ENCODE measurements at places on chromosomes 13 and 19.

DNA sequence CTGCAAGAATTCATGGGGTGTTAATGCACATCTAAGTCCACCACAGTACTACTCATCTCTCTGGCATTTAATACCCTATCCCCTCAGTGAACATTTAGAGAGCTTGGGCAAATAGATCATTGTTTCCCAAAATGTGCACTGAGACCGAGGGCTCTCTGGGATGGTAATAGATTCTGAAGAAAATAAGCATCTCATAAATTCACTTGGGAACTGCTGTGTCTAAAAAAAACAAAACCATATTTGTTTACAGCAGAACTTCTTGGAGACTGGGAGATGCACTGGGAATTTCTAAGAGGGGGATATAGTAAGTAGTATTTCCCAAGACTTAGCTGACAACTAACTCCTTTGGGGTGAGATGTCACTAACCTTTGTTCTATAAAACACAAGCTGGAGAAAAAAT is 58.4 kb downstream of the ENOX1 start:
- DNase-seq, result no peak

GRCh38 chr13:114145256-114145655 is 12.8 kb upstream of the RASA3 start:
- DNase-seq, result no peak

GRCh38 chr19:4375164-4376027 is 25.0 kb downstream of the SH3GL1 start:
- DNase-seq, result peak; percentile 66

GRCh38 chr19:48194844-48195830 is 24.7 kb downstream of the ZSWIM9 start:
- no peak for DNase-seq

DNA sequence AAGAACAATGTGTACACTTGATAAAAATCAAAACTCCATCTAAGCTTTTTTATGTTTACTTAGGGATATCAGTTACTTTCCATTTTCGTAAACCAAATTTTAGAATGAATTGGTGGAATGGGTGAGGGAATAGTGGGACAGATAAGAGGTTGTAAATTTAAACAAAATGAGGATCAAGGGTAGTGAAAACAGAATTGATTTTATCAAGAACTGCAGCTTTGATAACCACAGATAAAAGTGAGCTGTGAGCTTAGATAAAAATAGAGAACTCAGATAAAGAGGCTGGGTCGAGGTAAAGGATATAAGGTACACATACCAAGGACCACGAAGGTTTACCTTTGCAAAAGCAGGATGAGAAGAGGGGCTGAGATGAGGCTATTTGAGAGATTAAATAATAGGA is 813.2 kb upstream of the GPC6 start:
- no peak for DNase-seq

DNA sequence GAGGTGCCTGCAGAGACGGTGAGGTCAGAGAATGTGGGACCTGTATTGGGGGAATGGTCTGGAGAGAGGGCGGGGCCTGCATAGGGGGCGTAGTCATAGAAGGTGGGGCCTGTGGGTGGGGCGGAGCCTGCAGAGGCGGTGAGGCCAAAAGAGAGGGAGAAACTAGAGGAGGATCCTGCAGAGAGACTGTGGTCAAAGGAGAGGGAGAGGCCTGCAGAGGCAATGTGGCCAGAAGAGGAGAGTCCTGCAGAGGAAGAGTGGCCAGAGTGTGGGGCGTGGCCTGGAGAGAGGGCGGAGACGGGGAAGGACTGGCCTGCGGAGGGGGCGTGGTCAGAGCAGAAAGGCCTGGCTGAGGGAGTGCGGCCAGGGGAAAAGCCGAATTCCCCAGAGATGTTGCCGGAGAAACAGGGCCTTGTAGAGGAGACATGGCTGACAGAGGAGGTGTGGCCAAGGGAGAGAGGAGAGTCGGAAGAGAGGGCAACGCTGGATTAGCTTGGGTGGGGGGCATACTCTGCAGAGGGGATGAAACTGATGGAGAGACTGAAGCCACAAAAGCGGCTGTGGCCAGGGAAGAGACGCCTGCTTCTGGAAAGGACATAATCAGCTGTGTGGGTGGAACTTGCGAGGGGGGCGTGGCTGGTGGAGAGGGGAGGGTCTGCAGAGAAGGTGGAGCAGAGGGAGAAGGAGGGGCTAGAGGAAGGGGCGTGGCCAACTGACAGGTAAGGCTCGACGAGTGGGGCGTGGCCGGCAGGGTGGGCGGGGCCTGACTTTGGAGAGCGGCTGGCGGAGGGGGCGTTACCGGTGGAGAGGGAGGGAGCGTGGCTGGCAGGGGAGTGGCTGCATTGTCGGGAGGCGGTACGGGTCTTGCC is 2.5 kb downstream of the PRR36 start:
- peak; percentile 92 for DNase-seq

DNA sequence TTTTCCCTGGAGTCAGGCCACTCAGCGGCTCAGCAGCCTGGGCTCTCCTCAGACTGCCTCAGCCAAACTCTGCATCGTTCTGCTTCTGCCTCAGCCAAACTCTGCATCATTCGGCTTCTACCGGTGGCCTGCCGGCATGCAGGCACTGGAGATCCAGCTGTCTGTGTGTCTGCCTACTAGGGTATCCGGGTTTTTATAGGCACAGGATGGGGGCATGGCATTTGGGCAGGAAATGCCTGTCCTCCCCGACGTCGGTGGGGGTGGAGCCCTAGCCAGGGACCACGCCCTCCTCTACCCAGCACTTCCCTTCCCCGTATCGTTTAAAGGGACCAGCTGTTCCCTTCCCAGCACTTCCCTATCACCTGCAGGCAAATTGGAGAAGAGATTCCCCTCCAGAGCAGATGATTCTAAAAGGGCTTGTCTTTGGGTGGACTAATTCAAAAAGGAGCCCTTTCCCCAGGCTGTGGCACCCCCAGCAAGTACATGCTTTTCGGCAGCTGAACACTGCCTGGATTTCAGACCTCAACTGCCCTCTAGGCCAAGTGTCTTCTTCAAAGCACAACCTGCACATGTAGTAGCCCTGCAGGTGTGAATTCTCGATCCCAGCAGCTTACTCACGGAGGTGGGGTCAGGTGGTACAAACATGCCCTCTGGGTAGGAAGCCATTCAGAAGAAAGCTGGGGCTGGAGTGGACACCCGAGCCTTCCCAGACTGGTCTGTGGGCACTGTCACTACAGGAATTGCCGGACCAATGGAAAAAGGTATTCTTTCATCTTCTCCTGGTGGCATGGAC is 25.4 kb upstream of the GPR12 start:
- no peak for DNase-seq

DNA sequence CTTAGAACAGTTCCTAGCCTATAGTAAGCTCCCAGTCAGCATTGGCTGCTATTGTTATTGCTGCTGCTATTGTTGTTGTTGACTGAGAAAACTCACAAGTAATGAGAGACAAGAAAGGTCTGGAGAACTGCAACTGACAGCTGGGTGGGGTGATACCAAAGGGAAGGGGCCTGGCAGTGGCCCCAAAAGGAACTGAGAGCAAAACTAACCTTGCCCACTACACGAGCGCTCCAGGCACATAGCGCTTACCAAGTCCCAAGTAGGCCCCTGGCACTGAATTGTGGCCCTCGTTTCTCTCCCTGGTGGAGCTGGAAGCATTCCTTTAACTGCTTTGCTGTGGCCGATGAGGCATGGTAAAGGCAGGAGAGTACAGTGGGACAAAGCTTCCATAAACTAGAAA is 59.7 kb downstream of the KCTD12 start:
- no peak for DNase-seq

Measured in astrocyte of the spinal cord (primary cell).